ENCODE measurements at places on chromosomes 4 and X.

GRCh38 chr4:2297606-2298531, 36.0 kb upstream of the MXD4 start:
- DNase-seq = no peak

DNA sequence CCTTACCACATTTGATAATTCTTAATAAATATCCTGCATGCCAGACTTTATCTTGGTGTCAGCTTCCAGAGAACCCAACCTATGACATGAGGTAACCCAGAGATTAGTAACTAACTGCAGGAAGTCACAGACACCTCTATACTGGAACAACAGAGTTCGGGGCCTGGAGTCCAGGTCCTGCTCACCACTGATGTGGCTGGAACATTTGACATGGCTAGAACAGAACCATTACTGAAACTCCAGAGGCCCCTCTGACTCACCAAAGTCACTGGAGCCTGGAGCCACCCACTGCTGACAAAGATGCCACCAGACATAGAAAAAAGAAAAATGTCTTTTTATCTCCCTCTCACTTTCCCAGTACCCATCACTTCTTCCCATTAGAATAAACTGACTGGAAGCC, 403.7 kb downstream of the MID1IP1 start:
- DNase-seq = no peak

GRCh38 chr4:94504545-94504944, 52.8 kb downstream of the PDLIM5 start:
- DNase-seq = peak; percentile 96

DNA sequence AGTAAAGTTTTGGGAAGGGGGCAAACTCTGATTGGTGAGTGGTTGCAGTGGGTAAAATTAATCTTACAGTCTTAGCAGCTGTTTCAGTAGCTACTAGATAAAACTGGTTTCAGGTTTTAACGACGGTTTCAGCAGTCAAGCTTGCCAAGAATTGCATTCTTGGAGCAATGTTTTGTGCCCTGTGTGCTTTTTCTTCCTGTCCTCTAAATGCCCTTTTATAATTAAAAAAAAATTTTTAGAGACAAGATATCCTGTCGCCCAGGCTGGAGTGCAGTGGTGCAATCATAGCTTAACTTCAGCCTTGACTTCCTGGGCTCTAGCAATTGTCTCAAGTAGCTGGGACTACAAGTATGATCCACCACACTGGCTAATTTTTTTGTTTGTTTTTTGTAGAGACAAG, 6.3 kb upstream of the PPEF2 start:
- peak; percentile 3 for DNase-seq

DNA sequence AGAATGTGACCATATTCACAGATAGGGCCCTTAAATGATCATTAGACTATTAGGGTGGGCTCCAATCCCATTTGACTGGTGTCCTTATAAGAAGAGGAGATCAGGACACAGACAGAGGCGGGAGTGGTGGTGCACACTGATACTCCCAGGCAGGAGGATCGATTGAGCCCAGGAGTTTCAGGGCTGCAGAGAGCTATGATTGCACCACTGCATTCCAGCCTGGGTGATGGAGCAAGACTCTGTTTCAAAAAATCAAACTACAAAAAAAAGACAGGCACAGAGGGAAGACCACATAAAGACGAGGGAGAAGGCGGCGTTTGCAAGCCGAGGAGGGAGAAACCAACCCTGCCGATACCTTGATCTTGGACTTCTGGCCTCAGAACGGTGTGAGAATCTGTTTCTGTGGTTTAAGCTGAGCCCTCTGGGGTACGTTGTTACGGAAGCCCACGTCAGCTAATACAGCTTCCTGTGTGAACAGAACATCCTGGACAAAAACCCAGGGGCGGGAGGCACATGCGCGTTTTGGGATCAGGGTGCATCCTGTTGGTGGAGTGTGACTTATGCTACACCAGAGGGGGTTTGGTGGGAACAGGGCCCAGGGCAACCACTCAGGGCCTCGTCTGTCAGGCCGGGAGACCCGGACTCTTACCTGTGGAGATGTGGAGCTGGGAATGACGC, 211.8 kb upstream of the PSAPL1 start:
- DNase-seq = peak; percentile 54

DNA sequence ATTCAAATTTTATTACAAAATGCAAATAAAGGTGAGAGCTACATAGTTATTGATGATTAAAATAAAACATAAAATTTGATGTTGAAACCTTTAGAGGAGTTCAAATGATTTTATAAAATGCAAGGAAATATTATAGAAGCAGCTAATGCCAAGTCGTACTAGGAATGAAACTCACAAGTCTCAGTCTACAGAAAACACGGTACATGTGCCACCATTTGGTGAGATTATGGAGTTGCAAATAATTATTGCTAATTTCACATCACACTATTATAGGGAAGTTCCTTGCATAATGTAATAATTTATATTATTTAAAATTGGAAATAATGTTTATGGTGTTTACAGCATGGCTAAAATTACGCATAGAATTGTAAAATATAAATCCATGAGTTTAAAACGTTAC, 1601.7 kb upstream of the TENM3 start:
- DNase-seq = no peak

DNA sequence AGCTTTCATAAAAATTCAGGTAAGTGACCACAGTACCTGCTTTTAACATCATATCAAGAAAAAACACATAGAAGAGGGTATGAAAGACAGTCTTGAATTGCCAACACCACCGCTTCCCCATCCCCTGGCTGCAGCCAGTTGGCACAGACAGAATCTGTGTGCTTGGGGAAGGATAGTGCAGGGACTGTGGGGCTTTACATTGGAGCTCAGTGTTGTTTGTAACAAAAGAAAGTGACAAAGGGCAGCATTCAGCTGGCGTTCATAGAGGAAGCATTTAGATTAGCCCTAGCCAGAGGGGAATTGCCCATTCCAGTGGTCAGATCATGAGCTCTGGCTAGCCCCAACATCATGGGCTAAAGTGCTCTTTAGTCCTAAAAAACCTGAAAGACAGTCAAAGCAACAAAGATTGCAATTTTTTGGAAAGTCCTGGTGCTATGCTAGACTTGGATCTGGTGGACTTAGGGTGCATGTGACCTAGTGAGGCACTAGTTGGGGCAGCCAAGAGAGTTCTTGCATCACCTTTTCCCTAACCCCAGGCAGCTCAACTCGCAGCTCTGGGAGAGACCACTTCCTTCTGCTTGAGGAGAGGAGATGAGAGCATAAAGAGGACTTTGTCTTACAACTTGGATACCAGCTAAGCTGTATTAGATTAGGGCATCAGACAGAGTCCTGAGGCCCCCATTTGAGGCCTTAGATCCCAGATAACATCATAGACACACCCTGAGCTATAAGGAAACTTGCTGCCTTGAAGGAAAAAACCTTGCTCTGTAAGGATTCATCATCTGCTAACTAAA, 1602.4 kb upstream of the ADGRL3 start:
- DNase-seq = no peak

- peak; percentile 93 for DNase-seq
These were observed 70.8 kb downstream of the NPNT start for GRCh38 chr4:105966051-105966450.

- DNase-seq = no peak
These were observed 36.9 kb upstream of the TENM3 start for GRCh38 chr4:182206266-182206665.

DNA sequence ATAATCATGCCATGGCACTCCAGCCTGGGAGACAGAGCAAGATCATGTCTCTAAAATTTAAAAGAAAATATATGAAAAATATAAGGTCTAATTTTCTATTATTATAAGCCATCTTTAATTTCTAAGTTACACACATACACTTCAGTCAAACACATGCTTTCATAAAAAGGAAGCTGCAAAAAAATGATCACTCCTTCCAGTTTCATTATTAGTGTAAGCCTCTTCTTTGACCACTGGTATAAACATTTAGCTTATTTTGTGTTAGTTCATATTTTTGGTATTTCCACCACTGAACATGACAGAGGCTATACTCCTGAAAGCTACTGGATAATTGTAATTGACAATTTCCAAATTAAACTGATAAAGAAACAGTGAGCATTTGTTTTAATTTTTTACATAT, 163.3 kb upstream of the USP38 start:
- DNase-seq = no peak

GRCh38 chr4:87216469-87216868, 3.9 kb downstream of the KLHL8 start:
- no peak for DNase-seq

- DNase-seq = no peak
These were observed 349.8 kb upstream of the PABPC4L start for GRCh38 chr4:134551348-134551747.

DNA sequence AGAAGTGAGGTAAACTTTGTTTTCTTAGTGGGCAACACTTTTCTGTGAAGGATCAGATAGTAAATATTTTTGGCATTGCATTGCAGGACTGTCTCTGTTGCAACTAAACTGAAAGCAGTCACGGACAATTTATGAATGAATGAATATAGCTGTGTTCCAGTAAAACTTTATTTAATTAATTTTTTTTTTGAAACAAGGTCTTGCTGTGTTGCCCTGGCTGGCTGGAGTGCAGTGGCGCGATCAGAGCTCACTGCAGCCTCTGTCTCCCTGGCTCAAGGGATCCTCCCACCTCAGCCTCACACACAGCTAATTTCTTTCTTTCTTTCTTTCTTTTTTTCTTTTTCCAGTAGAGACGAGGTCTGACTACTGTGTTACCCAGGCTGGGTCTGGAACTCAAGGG, 15.8 kb downstream of the RBM10 start:
- peak; percentile 20 for DNase-seq

DNA sequence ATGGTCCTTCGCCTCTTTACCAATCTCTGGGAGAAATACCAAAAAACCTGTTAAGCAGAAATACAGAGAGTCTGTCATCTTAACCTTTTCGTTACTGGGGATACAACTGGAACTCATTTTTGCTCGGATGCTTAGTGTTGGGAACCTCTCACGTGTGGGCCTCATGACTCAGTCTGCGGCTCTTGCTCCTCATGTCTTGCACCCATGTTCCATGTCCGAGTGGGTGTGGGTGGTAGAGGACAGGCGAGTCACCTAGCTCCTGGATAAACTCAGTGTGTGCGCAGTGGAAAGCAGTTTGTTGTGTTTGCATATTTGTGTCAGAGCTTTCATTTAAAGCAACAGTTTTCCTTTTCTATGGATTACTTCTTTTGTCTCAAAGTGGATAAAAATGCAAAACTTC, 70.6 kb downstream of the TNIP2 start:
- peak; percentile 34 for DNase-seq

- no peak for DNase-seq
These were observed 14.7 kb downstream of the WDR44 start for GRCh38 chrX:118360429-118361125.

DNA sequence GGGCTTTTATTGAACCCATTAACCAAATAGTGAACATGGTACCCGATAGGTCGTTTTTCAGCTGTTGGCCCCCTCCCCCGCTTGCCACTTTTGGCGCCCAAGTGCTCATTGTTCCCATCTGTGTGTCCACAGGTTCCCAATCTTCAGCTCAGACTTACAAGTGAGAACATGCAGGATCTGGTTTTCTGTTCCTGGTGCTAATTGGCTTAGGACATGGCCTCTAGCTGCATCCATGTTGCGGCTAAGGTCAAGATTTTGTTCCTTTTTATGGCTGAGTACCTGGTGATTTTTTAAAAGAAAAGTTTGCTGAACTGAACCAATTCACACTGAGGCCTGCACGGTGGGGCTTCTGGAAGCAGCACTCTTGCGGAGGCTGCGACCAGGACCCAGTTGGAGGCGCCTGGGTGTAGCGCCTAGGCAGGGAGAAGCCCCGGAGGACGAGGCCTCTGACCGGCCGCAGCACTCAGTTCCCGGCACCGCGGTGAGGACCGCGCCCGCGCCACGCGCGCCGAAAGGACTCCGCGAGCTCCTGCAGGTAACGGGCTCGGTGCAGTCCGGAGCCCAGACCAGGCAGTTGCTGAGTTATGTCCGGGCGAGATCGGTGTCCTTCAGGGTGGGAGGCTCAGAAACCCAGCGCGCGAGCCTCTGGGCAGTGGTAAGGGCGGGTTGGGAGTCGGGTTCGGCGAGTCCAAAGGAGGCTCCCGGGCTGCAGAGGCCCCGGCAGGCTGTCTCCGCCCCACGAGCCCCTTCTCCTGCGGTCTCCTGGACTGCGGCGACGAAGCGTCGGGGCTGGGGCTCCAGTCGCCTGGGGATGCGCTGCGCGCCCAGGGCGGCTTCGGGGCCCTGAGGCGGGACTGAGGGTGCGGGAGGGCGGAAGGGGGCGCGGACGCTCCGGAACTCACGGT, 15.8 kb upstream of the SLC25A4 start:
- DNase-seq = no peak

DNA sequence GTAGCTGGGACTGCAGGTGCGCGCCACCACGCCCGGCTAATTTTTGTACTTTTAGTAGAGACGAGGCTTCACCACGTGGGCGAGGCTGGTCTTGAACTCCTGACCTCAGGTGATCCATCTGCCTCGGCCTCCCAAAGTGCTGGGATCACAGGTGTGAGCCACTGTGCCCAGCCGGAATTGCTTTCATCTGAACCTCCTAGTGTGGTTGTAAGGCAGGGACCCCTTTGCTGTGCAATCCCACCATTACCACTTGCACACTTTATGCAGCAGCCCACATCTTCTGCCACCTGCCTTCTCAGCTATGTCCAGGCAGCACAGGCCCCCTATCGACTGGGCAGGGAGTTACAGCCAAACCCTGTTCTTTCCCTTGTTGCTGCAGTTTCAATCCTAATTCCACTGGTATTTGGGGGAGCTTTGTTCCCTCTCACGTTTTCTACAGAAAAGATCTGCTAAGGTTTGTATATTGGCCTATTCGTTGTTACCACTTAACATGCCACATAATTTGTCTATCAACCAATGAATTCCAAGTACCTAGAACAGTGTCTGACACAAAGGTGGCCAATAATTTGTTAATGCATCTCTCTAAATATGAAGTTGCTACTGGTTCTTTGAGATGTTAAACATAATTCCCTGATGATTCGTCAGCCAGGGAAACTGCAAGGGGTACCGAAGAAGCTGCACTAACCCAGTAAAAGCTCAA, 6.5 kb downstream of the RPL39 start:
- peak; percentile 27 for DNase-seq

DNA sequence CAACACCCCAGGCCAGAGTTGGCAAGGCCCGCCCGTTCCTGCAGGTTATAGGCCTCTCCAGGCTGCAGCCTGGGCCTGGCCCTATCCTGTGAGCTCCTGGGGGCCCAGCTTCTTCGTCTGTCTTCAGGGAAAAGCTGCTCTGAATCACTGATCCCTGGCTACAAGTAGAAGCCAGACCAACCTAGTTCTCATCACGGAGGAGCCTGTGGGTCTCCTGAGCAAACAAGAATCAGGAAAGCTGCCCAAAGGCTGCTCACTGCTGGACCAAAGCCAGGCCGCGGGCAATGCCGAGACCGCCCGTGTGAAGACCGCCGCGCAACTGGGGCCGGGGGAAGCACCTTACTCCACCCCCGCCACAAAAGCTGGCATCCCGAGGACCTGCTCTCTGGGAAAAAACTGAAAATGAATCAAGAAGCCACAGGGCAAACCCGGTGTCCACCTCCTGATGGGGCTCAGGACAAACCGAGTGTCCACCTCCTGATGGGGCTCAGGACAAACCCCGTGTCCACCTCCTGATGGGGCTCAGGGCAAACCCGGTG, 12.8 kb downstream of the CTBP1 start:
- DNase-seq = no peak

- DNase-seq = peak; percentile 25
These were observed 18.2 kb upstream of the RHOH start for GRCh38 chr4:40178672-40179071.

Data from AG10803 (cell line).